CD8-positive, alpha-beta T cell (primary cell): ENCODE measurements at places on chromosomes 7 and 10. TPM values are rescaled to one million over a fixed set of nuclear protein-coding genes. Genes with fewer than 3 reads are reported as not detected.

DNA sequence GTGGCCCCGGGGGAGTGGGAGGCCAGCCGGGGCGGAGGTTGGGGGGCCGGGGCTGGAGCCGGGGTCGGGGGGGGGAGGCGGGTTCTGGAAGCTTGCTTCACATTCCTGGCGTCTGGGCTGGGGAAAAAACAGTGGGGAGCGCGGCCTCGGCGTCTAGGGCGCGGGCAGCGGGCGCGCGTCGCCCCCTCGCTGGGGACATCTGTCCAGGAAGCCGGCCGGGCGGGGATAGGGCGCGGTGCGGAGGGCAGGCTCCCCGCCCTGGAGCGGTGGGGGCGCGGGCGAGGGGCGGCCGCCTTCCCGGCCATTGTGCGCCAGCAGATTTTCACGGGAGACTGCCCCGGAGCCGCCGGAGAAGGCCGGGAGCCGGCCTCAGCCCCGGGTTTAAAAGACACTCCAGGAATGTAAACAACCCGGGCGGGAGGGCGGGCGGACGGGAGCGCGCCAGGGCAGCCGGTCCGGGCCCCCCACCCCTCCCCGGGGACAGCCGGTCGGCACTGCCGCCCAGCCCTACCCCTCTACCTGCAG is 1.4 kb downstream of the ZMIZ1 start:
- DNase-seq = no peak

The METTL27 gene
- total RNA-seq = not detected

The LRRC4 gene
- total RNA-seq = 1.2 TPM

DNA sequence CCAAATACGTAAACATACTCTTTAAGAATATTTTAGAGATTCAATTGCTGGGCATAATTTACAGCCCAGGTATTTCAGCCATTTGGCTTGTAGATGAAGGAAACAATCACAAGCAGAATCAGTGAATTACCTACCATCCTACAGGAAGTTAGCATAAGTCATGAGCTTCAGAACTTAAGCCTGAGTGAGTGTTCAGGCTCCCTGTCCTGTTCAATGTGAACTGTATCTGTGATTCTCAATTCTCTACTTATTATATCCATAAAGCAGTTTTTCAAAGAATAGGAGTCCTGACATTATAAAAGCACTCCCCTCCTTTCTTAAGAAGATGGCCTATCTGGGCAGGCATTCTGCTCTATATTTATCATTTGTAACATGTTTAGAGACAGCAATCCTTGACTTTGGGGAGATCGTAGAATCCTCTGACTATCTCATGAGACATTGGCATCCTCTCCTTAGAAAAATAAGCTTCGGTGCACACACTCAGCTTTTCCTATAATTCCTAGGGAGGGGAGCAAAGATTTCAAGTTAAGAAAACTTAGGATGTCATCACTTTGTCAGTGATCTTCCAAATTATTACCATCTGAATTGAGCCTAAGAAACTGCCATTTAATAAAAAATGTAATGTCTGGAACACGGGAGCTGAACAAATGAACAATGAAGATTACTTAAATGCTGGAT is 645.2 kb upstream of the IGFBP3 start:
- DNase-seq = no peak

The FAM3C gene
- total RNA-seq = 11.9 TPM

DNA sequence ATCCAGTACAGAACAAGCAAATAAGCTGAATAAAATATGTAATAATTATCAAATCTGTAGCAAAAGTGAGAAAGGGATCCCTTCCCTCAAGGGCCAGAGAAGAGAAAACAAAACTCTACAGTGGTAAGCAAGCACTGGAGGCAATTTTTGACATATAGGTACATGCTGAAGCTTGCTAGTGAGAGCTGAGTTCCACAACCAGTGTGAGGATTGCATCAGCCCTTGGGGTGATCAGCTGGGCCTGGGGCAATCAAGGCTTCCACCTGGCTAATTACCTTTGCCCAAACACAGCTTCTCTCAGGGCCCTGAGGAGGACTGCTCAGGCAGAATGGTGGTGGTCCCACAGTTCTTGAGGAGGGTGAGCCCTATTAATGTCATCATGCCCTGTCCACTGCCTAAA is 134.4 kb upstream of the DLX6 start:
- no peak for DNase-seq

GRCh38 chr10:132266594-132267161 is 41.1 kb downstream of the STK32C start:
- DNase-seq = no peak
